ENCODE measurements at places on chromosomes 2 and 18.

DNA sequence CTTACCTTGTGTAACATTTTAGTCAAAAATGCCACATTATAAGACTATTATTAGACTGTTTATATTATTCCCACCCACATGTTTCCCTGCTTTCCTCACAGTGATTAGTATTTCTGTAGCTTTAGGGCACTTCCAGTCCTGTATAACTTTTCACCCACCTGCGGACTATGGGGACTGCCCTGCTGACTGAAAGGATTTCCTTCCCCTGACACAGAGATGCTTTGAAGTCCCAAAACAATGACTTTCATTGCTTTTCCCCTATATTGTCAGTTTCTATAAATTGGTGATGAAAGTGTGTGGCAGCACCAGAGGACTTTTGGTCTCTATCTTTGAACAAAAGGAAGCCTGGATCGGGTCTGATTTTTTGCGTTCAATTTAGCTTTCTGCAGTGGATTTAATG is 59.0 kb upstream of the OTX1 start:
- DNase-seq, result no peak

- no peak for DNase-seq
Measured at GRCh38 chr2:2912731-2913130, 464.9 kb downstream of the EIPR1 start.

DNA sequence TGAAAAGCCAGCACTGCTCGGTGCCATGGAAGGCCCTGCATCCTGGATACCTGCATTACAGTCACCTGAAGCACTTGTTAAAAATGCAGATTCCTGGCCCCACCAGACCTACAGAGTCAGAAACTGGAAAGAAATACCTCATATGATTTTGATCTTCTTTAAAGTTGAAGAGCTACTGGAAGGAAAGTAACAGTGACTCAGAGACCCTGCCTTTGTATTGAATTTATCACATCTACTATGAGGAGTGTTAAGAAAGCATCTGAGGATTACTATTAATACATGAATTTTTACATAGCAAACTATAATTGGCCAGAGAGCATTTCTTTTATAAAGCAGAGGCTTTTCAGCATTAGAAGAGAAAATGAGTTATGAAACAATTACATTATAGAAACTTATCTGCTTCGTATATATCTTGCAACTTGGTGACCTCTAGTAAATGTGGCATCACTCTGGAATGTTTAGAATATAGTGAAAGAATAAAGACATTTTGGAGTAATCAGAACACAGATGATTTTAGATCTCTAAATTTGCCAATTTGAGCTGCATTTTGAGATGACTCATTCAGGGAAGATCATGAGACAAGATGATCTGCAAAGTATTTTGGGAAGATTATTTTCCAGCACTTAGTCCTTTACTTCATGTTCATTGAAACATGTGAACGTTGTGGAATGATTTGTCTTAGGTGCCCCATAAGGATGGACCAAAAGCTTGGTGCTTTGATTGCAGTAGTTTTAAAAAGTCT is 12.2 kb downstream of the PTPRM start:
- no peak for DNase-seq

GRCh38 chr18:55794288-55795052 is 206.5 kb upstream of the TCF4 start:
- no peak for DNase-seq

DNA sequence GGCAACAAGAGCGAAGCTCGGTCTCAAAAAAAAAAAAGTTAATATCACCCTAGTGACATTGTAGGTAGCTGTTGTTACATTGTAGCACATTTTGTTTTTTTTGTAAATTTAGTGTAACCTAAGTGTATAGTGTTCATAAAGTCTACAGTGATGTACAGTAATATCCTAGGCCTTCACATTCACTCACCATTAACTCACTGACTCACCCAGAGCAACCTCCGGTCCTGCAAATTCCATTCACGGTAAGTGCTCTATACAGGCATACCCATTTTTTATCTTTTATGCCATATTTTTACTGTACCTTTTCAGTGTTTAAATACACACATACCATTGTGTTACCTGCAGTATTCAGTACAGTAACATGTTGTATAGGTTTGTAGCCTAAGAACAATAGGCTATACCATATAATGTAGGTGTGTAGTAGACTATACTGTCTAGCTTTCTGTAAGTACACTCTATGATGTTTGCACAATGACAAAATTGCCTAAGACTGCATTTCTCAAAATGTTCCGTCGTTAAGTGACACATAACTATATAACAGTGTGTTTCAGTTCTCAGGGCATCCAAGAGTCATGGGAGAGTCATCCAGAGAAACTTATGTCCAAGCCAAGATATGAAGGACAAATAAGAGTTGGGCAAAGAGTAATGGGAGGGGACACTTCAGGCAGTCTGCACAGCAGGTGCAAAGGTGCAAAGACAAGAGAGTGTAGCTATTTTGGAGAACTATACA is 68.4 kb downstream of the TANK start:
- DNase-seq, result no peak

GRCh38 chr18:79353267-79353666 is 42.5 kb upstream of the NFATC1 start:
- no peak for DNase-seq
